Tracheal epithelial cell (primary cell): ENCODE measurements at places on chromosomes 5 and 9. TPM values are rescaled to one million over a fixed set of nuclear protein-coding genes. Genes with fewer than 3 reads are reported as not detected.

Gene FOXI1
- not detected in 2 replicates for total RNA-seq

Gene PCDHGA3
- under 0.01 and 0.21 TPM in 2 replicates for total RNA-seq

Gene SUSD3
- total RNA-seq: 1.7 TPM in 1 of 2 replicates, not detected in the other

Gene GPX8
- 19.2 and 21.0 TPM in 2 replicates for total RNA-seq

Gene ARHGEF28
- 36.7 and 68.7 TPM in 2 replicates for total RNA-seq

Gene GRM6
- total RNA-seq: not detected in 2 replicates

Gene CFAP77
- not detected in 2 replicates for total RNA-seq

Gene NEUROG1
- not detected in 2 replicates for total RNA-seq

Gene CETN3
- total RNA-seq: 4.3 and 9.2 TPM in 2 replicates

Gene GNAQ
- 23.9 and 27.9 TPM in 2 replicates for total RNA-seq

Gene CDC25C
- 0.72 TPM in 1 of 2 replicates, not detected in the other for total RNA-seq

Gene NXNL2
- total RNA-seq: 1.2 TPM in 1 of 2 replicates, not detected in the other

Gene PCDHGA10
- total RNA-seq: 2.2 and 4.3 TPM in 2 replicates

Gene RNF208
- total RNA-seq: 0.24 and 0.64 TPM in 2 replicates

Gene PCDHB15
- 0.21 and 0.24 TPM in 2 replicates for total RNA-seq
